ENCODE measurements at places on chromosomes 11 and 22. TPM values are rescaled to one million over a fixed set of nuclear protein-coding genes. Genes with fewer than 3 reads are reported as not detected.

The OR52I2 gene
- total RNA-seq: not detected

- no peak overlapping the region for H3K27ac ChIP-seq
- DNase-seq: peak; percentile 0
- no peak overlapping the region for H3K4me3 ChIP-seq
- H3K4me1 ChIP-seq: no peaks in the 10 kb centered on the region
- H3K27me3 ChIP-seq: no peaks in the 10 kb centered on the region
Observed at GRCh38 chr22:19821523-19822300, 33.0 kb downstream of the GNB1L start.

- H3K4me1 ChIP-seq: peaks cover 15% of the 10 kb centered on the region
- DNase-seq: no peak
- peak overlapping the region; percentile 58 for H3K27ac ChIP-seq
- H3K27me3 ChIP-seq: no peaks in the 10 kb centered on the region
Observed at GRCh38 chr22:35742342-35743100, 24.8 kb downstream of the APOL5 start.

DNA sequence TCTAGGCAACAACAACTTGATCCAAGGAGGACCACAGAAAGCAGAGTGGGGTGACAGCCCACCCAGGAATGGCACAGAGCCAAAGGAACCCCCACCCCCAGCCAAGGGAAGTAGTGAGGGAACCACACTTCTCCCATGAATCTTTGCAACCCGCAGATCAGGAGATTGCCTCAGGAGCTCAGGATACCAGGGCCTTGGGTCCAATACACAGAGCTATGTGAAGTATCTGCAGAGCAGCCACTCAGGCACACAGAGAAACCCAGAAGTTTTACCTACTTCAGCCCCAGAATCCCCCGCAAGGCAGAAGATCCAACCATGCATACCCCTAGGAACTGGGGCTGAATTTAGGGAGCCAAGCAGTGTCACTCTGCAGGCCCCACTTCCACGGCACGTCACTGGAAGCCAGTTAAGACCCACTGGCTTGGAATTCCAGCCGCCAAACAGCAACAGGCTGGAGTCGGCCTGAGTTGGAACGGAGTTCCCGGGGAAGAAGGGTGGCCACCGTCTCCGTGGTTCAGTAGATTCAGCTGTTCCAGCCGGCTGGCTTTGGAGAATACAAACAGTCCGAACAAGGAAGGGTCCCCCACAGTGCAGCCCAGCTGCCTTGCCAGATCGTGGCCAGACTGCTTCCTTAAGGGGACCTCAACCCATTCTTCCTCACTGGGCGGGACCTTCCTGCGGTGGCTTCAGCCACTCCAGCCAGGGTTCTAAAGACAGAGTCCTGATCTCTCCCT lies 174.1 kb downstream of the TTC28 start:
- no peak for DNase-seq
- H3K36me3 ChIP-seq: no peaks in the 10 kb centered on the region
- H3K4me3 ChIP-seq: no peak overlapping the region
- no peak overlapping the region for H3K27ac ChIP-seq
- no peaks in the 10 kb centered on the region for H3K27me3 ChIP-seq
- H3K4me1 ChIP-seq: no peaks in the 10 kb centered on the region

- H3K36me3 ChIP-seq: no peaks in the 10 kb centered on the region
- peaks cover 50% of the 10 kb centered on the region for H3K4me1 ChIP-seq
- no peak for DNase-seq
- H3K4me3 ChIP-seq: peak overlapping the region; percentile 72
Observed at GRCh38 chr11:67503119-67504004, 1.8 kb downstream of the PITPNM1 start.

- H3K36me3 ChIP-seq: no peaks in the 10 kb centered on the region
- H3K27me3 ChIP-seq: peaks cover 12% of the 10 kb centered on the region
- H3K4me3 ChIP-seq: no peak overlapping the region
- H3K27ac ChIP-seq: no peak overlapping the region
Observed at GRCh38 chr22:49197505-49197904, 630.2 kb downstream of the BRD1 start.

DNA sequence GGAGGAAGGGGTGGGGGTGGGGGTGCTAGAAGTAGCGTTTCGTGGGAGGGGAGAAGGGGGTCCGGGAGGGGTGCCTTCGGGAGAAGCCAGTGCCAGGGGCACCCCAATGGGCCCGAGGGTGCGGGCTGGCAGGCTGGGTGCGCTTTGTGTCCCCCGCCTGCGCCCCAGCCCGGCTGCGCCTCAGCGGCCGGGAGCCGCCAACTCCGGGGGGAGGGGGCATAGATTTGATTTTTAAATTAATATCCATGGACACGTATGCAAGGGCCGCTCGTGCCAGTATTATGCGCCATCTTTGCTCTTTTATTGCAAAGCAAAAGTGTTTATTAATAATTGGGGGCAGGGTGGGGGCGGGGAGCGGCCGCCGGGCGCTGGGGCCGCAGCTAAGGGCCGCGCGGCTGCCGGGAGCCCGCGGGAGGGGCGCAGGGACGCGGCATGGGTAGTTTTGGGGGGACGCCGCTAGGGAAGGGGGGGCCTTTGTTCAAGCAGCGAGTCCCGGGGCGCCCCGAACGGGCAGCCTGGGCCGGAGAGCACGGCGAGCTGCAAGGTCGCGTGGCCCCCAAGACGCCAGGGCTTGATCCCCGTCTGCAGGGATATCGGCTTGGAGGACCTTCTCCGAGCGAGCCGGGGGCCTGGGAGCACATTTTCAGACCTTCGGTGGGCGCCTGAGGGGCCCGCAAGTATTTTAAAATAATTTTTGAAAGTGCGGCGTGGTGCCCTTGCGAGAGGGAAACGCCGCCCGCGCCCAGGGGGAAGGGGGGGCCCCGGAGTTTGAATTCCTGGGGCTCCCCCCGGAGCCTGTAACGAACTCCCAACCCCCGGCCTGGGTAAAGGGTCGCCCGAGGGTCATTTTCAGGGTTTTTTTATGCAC lies 959 bp downstream of the CCND1 start:
- peaks cover 25% of the 10 kb centered on the region for H3K36me3 ChIP-seq
- peaks cover 90% of the 10 kb centered on the region for H3K27me3 ChIP-seq

The CKAP5 gene
- total RNA-seq: 58.9 TPM

DNA sequence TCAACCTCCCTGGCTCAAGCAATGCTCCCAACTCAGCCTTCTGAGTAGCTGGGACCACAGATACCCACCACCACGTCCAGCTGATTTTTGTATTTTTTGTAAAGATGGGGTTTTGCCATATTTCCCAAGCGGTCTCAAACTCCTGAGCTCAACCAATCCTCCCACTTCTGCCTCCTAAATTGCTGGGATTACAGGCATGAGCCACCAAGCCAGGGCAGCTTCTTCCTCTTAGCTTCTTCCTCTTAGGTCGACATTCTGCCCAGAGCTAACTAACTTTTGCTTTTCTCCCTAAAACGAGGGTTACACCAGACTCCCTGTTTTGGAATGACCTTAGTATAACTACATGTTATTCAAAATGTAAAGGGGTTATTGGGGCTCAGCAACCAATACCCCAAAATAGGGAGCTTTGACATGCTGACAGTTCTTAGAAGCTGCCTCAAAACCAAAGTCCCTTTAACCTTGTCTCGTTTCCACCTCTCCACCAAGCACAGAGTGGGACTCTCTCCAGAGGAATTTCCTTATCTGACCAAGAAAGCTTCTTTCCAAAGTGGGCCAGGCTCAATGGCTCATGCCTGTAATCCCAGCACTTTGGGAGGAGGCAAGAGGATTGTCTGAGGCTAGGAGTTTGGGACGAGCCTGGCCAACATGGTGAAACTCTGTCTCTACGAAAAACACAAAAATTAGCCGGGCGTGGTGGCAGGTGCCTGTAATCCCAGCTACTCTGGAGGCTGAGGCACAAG lies 7.0 kb downstream of the HPS5 start:
- DNase-seq: no peak
- no peak overlapping the region for H3K4me3 ChIP-seq
- peaks cover 5% of the 10 kb centered on the region for H3K4me1 ChIP-seq

DNA sequence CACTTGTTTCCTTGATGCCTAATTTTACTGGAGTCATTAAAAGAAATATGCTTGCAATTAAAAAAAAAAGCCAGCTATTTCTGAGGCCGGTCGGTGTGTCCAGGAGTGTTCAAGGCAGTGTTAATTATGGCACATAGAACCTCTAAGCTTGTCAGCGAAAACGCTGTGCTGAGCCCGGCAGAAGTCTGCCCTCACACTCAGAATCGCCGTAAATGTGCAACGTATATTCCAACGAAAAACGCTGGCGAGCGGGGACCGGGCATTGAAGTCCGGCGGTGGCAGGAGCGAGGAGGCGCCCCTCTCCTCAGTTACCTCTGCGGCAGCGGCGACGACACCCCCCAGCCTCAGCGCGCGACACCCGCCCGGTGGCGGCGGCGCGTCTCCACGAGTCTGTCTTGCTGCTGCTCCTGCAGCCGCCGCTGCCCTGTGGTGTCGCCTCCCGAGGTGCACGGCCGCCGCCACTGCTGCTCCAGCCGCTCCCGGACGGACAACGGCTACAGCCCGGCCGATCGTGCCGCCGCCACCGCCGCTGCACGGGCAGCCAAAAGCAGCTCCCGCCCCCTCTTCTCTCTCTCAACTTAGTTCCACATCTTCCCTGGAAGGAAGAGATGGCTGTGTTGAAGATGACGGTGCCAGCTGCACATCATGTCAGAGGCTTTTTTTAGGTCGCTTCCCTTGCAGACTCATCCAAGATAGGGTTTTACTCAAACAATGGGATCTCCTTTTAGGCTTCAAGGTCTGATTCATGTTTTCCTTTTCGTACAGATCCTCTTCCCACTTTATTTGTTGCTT lies 56.0 kb downstream of the JAM3 start:
- peak overlapping the region; percentile 34 for H3K4me3 ChIP-seq
- DNase-seq: peak; percentile 40
- peaks cover 31% of the 10 kb centered on the region for H3K27me3 ChIP-seq
- peaks cover 22% of the 10 kb centered on the region for H3K4me1 ChIP-seq
- no peaks in the 10 kb centered on the region for H3K36me3 ChIP-seq

DNA sequence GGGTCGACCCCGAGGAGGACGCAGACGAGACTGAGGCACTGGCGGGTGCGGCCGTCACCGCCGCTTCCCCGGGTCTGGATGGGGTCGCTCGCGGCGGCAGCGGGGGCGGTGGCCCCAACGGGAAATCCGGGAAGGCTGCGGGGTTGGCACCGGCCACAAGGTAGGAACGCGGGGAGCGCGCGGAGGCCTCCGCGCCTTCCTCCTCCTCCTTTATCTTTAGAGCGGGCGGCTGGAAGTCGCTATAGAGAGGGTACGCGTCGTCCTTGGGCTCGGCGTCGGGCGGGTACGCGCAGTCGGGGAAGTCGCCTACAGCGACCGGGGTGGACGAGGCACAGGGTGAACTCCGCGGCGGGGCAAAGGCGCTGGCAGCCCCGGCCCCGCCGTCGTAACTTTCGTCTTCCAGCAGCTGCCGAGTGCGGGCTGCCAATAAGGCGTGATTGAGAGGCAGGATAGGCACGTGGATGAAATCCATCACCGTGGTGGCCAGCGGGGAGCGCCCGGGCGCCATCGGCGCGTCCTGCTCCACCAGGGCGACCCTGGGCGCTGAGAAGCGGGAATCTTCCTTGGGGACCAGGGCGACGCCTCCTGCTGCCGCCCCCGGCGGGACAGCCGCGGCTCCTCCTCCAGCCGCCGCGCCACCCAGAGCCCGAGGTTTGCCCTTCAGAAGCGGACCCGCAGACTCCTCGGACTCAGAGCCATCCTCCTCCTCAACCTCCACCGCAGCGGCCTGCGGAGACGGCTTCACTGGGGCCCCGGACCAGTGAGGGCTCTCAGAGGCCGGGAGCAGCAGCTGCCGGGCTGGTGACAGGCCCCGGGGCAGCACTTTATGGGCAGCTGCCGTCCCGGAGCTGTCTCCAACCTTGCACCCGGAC lies 1.7 kb downstream of the PGR start:
- H3K27me3 ChIP-seq: no peaks in the 10 kb centered on the region
- H3K4me3 ChIP-seq: peak overlapping the region; percentile 67

The ACTN3 gene
- total RNA-seq: not detected

- no peak overlapping the region for H3K4me3 ChIP-seq
- no peak overlapping the region for H3K27ac ChIP-seq
- no peaks in the 10 kb centered on the region for H3K36me3 ChIP-seq
- peaks cover 15% of the 10 kb centered on the region for H3K27me3 ChIP-seq
Observed at GRCh38 chr11:1931341-1932104, 12.0 kb downstream of the TNNT3 start.

- H3K4me1 ChIP-seq: no peaks in the 10 kb centered on the region
- H3K36me3 ChIP-seq: no peaks in the 10 kb centered on the region
- H3K27me3 ChIP-seq: no peaks in the 10 kb centered on the region
- no peak for DNase-seq
- no peak overlapping the region for H3K4me3 ChIP-seq
Observed at GRCh38 chr11:19905280-19905853, 192.7 kb downstream of the NAV2 start.
